Neural progenitor cell (in vitro differentiated cells): ENCODE measurements at places on chromosomes 13 and 19.

DNA sequence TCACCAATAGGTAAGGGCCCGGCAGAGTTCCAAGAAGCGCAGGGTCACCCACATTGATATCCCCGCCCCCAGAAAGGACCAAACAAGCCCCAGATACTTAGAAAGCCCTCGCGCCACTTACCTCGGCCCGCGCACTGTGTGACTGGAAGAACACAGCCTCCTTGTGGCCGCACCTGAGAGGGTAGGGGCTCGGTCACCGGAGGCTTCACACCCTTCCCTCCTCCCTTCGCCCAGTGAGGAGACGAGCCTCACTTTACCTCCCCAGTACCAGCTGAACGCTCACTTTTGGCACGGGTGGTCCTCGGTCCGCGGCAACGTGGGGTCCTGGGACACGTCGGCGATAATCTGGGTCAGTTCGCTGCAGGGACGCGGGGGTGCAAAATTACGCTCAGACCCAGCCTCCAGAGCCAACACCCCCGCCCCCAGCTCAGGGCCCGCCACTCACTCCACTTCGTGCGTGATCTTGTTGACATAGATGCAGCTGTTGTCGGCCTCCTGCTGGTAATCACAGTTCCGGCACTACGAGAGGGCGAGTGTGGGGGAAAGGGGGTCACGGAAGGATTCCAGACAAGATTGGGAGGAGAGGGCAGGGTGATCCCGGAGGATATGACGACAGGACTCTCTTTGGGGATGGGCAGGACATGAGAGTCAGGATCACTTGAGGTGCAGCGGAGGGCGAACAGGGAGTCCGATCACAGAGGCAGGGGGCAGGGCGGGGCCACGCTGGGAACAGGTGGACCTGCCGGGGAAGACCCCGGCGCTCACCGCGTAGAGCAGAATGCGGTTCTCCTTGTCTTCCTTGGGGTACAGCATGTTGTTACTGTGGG lies 568 bp downstream of the POLR2I start:
- DNase-seq, result peak; percentile 45

DNA sequence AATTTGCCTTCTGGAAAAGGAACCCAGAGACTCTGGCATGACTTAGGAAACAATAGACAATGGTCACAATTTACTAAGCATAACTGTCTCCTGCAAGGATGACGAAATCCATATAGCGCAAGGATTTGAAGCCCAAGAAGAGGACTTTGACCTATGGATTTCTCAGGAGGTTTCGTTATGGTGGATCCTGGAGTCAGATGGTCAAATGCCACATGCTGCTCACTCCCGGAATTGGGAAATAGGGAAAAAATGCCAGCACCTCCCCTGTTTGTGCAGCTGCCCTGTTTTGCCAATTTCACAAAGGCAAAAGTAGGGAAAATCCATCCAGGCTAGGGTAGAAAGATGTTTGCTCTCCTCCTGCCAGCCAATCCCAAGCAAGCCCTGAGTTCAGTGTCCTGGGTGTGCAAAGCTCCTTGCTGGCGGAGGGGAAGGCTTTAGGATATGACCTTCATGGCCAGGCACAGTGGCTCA lies 23.4 kb downstream of the RDH8 start:
- DNase-seq, result no peak

DNA sequence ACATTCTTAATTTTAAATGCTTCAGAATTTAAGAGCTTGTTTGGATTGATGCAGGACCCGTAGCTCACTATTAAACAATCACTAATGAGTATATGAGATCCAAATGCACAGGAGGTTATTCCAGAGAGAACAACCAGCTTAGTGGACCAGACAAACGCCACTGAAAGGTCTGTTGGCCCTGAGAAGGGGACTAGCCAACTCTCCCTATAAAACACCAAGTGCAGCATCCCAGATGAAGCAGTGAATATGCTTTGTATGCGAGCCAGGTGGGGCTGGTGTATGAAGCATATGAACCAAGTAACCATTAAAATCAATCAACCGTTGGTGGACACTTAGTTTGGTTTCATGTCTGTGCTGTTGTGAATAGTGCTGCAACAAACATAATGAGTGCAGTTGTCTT lies 9.8 kb upstream of the LILRB1 start:
- DNase-seq, result no peak

- DNase-seq, result no peak
These were observed 9.1 kb downstream of the SSBP4 start for GRCh38 chr19:18428173-18428786.

- no peak for DNase-seq
These were observed 239.9 kb upstream of the TSHZ3 start for GRCh38 chr19:31589109-31589508.

- DNase-seq, result no peak
These were observed 19.7 kb downstream of the ACOD1 start for GRCh38 chr13:76968041-76968440.

- DNase-seq, result peak; percentile 26
These were observed 412.8 kb downstream of the SLITRK6 start for GRCh38 chr13:85386424-85386823.

DNA sequence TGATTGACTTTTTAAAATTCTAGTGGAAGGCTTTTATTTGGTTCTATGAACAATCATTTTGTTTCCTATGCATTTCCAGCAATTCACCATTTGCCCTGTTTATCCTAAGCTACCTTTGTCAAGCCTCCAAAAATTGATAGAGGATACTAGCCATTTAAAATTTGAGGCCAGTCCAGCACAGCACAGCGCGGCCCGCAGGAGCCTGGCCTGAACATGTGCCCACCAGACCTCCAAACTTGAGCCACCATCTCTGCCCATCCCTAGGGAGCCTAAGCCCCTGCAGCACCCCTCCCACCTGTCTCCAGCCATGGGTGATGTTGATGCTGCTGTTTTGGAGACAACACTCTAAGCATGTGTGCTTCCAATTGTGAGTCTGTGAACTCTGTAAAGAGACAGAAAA lies 57.5 kb downstream of the SPRYD7 start:
- DNase-seq, result no peak

GRCh38 chr19:55227241-55228014 lies 1.1 kb downstream of the TMEM86B start:
- DNase-seq, result no peak

- peak; percentile 22 for DNase-seq
These were observed 80.2 kb downstream of the TEX26 start for GRCh38 chr13:31012655-31013024.

DNA sequence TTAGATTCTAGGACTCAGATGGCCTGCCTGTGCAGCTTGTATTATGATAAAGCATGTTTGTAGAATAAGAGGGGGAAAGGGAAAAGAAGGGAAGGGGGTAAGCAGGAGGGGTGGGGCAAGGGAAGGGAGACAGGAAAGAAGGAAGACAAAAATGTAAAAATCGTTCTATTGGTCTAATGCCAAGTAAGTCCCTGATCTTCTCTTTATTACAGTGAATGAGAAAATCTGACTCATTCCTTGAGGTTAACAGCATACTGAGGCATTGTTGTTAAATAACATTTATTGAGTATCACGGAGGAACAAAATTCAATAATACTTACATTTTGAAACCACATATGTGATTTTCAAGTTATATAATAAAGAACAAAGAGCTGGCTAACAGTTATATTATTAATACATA lies 1534.7 kb downstream of the OLFM4 start:
- no peak for DNase-seq

DNA sequence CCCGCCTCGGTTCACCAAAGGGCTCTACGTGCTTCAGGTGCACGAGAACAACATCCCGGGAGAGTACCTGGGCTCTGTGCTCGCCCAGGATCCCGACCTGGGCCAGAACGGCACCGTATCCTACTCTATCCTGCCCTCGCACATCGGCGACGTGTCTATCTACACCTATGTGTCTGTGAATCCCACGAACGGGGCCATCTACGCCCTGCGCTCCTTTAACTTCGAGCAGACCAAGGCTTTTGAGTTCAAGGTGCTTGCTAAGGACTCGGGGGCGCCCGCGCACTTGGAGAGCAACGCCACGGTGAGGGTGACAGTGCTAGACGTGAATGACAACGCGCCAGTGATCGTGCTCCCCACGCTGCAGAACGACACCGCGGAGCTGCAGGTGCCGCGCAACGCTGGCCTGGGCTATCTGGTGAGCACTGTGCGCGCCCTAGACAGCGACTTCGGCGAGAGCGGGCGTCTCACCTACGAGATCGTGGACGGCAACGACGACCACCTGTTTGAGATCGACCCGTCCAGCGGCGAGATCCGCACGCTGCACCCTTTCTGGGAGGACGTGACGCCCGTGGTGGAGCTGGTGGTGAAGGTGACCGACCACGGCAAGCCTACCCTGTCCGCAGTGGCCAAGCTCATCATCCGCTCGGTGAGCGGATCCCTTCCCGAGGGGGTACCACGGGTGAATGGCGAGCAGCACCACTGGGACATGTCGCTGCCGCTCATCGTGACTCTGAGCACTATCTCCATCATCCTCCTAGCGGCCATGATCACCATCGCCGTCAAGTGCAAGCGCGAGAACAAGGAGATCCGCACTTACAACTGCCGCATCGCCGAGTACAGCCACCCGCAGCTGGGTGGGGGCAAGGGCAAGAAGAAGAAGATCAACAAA lies 2.6 kb downstream of the PCDH17 start:
- peak; percentile 24 for DNase-seq

GRCh38 chr19:55119053-55119452 lies 1.6 kb upstream of the PPP1R12C start:
- no peak for DNase-seq

DNA sequence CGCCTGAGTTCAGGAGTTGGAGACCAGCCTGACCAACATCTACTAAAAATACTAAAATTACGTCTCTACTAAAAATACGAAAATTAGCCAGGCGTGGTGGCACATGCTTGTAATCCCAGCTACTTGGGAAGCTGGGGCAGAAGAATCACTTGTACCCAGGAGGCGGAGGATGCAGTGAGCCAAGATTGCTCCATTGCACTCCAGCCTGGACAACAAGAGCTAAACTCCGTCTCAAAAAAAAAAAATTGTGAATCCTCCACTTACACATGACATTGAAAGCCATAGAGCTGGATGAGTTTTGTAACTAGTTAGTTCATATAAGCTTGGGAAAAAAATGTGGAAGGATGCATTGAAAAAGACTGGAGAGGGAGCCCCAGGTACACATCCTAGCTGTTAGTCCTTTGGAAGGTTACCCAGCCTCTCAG lies 452 bp upstream of the PSMD8 start:
- DNase-seq, result no peak

- DNase-seq, result no peak
These were observed 717.0 kb downstream of the FGF9 start for GRCh38 chr13:22387899-22388298.

- no peak for DNase-seq
These were observed 41.2 kb downstream of the MIPEP start for GRCh38 chr13:23848019-23848418.

GRCh38 chr13:32895296-32895695 lies 120.9 kb upstream of the KL start:
- DNase-seq, result no peak

DNA sequence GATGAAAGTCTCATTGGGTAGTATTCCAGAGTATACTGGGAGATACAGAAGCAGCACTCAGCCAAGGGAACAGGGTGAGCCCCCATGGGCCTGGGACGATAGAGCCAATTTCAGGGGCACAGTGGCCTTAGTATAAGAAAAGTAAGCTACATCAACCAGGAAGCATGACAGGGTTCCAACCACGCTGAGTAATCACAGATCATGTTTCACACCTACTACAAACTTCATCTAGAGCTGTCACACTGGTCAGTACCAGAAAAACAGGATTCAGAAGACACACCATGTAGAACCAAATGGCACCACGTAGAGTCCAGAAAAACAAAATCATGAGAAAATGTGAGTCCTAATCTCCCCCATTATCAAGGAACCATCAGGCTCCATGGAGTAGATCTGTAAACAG lies 1292.4 kb upstream of the MIR17HG start:
- DNase-seq, result no peak

DNA sequence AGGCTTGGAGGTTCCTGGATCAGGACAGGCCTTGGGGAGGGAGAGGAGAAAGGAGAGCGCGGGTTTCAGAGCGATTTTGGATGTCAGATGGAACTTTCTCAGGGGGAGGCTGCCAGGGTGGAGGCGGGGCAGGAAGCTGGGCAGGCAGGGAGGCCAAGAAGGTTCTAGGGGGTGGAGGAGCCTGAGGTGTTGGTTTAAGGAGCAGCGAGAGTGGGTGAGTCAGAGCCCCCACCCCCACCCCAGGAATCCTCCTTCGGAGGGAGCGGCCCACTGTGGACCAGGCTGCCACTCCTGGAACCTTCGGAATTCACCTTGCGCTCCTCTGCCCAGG lies 15.9 kb upstream of the NOP53 start:
- DNase-seq, result peak; percentile 33

GRCh38 chr13:27450921-27451471 lies 632 bp upstream of the MTIF3 start:
- DNase-seq, result peak; percentile 58
